Activated CD8-positive, alpha-beta memory T cell treated with anti-CD3 and anti-CD28 coated beads for 48 hours (primary cell): ENCODE measurements at places on chromosomes 2 and 18.

GRCh38 chr2:221225752-221226151 is 346.4 kb downstream of the EPHA4 start:
- no peak for DNase-seq

DNA sequence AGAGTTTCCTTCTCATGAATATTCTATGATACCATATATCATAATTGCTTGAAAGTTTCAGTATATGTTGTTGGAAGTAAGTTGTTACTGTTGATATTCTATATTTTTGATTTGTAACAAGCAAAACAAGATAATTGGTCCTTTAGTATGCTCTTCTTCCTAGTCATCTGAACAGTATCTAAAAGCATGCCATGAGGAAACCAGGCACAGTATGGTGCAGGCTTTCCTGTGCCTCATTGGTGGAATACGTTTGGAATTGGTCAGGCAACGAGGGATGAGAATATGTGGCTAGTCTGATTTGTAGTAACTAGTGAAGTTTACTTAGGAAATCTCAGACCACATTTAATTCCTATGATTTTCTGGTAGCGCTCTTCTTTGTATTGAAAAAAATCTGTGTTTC is 22.8 kb downstream of the ASXL3 start:
- no peak for DNase-seq

- DNase-seq: no peak
Measured at GRCh38 chr2:46874236-46874929, 41.2 kb downstream of the MCFD2 start.

GRCh38 chr2:8154270-8154669 is 527.6 kb upstream of the ID2 start:
- no peak for DNase-seq

DNA sequence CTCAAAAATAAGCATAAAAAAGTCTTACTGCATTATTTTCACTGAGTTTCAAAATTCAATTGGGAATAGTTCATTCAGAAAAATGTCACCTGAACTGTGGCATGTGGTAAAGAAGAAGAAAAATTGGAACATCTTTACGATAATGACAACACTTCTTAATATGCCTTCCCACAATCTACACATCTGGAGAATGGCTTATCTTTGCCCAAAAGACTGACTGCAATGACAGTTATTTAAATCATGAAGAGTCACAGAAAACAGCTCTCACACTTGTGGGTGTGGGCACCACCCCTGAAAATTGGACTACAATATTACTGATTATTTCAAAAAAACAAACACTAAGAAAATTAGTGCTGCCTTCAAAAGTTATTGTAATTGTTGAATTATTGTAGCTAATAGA is 152.3 kb downstream of the USP34 start:
- DNase-seq: no peak

- no peak for DNase-seq
Measured at GRCh38 chr2:98749066-98749450, 18.1 kb upstream of the MGAT4A start.

GRCh38 chr2:44155666-44156446 is 12.8 kb upstream of the PPM1B start:
- no peak for DNase-seq

GRCh38 chr18:2889761-2890192 is 43.0 kb downstream of the EMILIN2 start:
- DNase-seq: no peak

DNA sequence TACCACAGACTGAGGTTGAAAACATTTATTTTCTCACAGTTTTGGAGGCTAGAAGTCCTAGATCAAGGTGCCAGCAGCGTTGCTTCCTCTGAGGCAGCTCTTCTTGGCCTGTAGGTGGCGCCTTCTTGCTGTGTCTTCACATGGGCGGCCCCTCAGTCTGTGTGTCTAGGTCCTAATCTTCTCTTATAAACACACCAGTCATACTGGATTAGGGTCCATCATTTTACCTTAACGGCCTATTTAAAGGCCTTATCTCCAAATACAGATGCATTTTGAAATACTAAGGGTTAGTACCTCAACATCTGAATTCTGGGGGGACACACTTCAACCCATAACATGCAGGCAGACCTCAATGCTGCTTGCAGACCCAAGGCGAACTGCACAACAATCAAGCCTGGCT is 4.4 kb upstream of the RMC1 start:
- DNase-seq: no peak

GRCh38 chr2:23204685-23205242 is 180.2 kb upstream of the KLHL29 start:
- no peak for DNase-seq

DNA sequence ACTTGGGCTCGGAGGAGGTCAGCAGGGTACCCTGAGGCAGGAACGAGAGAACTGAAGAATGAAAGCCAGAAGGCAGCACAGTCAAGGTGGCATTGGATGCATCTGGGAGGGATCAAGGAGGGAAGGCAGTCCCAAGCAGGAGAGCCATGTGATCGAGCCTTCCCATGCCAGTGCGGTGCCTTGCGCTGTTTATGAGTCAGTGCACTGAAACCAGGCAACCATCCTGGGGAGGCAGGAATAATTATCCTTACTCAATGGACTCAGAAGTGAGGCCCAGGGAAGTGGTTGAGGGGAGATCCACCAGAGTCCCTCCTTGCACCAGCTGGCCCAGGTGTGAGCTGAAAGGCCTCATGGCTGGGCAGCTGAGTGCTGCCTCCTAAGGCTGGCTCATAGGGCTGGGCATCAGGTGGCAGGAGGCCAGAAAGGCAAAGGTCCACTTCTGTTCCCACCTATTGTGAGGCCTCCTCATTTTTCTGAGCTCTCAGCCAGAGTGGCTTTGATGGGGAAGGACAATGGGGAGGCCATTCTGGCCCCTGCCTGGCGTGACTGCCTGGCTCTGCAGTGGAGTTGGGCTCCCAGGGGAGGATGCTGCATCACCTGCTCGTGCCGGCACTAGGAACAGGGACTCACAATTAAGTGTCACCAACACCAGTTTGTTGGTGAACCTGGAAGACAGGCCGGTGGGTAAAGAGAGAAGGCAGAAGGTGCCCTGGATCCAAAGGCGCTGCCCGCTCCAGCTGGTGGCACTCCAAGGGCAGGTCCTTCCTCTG is 82.3 kb downstream of the TFCP2L1 start:
- DNase-seq: no peak

DNA sequence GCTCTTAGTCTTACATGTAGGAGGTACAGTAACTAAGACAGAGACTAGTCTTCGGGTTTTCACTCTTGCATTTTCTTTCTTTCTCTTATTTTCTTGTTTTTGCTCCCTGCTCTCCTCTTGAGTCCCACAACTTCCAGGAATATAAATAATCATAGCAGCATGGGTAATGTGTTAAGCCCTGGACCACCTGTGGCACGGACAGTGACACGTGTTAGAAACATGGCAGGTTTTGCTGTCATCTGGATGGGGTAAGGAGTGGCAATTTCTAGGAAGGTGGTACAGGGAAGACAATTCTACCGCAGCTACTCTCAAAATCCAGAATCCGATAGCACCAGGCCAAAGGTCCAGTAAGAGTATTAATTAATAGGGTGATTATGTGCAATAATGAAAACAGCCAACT is 237.5 kb upstream of the FAM98A start:
- DNase-seq: no peak

- no peak for DNase-seq
Measured at GRCh38 chr2:43738257-43738656, 35.6 kb upstream of the DYNC2LI1 start.

DNA sequence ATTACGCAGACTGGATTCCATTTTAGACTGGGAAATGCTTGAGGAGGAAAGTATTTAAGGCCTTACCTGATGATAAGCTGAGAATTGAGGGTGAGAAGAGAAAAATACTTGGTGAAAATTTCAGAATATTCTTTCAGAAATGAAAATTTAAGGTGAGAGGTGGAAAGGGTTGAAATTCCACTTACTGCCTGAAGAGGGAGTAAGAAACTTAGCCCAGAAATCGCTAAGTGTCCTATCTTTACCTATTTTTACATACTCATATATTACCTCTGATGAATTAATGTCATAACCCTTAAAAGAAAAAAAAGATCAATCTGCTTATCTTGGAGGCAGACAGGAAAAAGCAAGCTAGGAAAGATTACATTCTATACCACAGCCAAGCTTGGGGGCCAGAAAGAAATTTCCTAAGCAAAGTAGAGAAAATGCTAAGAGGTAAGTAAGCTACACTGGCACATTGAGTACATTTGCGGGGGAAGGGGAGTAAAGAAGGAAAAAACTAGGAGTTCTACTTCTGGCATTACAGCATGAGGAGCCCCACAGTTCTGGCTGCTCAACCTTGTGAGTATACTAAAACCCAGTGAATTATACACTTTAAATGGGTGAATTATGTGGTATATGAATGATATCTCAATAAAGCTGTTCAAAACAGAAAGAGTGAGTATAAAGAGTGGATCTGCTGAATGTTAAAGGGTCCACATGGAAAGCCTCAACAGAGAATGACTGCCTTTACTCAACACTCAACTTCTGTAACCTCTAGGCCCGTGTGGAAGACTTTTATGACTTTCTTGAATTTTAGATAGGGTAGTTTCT is 33.8 kb downstream of the SMC6 start:
- no peak for DNase-seq

- DNase-seq: no peak
Measured at GRCh38 chr2:163198972-163199371, 360.4 kb upstream of the KCNH7 start.

GRCh38 chr2:46493241-46493970 is 14.0 kb downstream of the TMEM247 start:
- no peak for DNase-seq

DNA sequence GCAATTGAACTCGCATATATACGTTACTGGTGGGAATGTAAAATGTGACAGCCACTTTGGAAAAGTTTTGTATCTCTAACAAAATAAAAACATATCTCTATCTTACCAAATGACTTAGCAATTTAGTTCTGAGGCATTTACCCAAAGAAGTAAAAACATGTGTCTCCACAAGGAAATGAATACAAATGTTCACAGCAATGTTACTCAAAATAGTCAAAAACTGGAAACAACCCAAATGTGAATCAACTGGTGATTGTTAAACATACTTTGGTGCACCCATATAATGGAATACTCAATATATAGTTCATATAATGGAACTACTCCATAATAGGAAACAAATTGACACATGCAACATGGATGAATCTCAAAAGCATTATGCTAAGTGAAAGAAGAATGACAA is 70.4 kb upstream of the DNER start:
- no peak for DNase-seq

- no peak for DNase-seq
Measured at GRCh38 chr2:71850306-71850801, 297.3 kb downstream of the CYP26B1 start.

DNA sequence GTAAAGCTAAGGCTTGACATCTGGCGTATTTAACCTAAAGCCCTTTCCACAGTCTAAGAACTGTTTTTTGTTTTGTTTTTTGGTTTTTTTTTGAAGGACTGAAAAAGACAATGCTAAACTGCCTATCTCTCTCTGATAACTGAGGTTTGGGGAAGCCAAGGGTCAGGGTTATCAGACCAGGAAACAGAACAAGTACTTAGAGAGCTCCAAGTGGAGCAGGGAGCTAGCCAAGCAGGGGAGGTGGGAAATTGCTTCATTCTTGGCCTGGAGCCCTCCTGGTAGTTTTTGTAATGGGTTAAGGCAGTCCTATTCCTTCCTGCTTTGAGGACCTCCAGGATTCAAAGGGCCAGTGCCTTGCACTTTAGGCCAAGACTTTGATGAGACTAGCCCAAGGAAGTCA is 154.3 kb upstream of the LTBP1 start:
- DNase-seq: no peak

- DNase-seq: no peak
Measured at GRCh38 chr2:55781542-55781941, 87.9 kb upstream of the PNPT1 start.

- DNase-seq: no peak
Measured at GRCh38 chr2:235449568-235449967, 44.3 kb upstream of the AGAP1 start.

DNA sequence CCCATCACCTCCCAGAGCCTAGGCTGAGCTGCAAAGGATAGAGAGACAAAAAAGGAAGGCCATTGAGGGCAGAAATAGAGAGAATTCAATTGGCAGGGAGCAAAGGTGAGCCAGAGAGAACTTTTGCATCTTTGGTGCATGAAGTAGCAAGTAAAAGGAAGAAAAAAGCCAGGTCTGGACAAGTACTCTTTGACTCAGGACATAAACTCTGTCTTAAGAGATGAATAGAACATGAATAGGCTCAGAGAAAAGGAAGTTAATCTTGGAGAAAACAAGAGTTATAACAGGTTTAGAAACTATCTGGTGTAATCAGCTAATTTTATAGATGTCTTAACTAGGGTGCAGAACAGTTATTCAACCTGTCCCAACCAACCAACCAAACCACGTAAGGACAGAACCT is 95.2 kb downstream of the CNTNAP5 start:
- no peak for DNase-seq

GRCh38 chr2:30218338-30218713 is 13.0 kb upstream of the LBH start:
- DNase-seq: no peak

- no peak for DNase-seq
Measured at GRCh38 chr2:111252436-111252835, 131.7 kb downstream of the BCL2L11 start.

DNA sequence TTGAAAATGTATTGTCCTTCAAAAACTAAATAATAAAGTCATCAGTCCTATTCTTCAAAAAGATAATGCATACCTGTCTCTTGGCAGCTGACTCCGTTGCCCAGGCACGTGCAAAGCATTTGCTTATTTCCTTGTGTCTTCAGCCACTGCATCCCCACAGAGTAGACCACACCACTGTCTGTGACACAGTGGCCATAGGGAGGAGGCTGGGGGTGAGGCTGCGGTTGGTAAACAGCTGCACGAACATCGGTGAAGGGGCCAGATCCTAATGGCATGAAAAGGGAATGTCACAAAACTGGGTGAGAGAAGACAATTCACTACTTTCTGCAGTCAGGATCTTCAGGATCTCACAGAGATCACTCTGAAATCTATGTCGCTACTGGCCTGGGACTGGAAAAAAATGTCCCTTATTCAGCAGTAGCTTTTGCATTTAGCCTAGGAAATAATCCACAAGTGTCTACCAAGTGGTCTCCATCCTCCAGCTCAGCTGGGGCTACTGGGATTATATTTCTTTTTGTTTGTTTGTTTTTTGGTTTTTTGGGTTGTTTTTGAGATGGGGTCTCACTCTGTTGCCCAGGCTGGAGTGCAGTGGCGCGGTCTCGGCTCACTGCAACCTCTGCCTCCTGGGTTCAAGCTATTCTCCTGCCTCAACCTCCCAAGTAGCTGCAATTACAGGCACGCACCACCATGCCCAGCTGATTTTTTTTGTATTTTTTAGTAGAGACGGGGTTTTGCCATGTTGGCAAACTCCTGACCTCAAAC is 10.7 kb downstream of the FN1 start:
- DNase-seq: no peak

DNA sequence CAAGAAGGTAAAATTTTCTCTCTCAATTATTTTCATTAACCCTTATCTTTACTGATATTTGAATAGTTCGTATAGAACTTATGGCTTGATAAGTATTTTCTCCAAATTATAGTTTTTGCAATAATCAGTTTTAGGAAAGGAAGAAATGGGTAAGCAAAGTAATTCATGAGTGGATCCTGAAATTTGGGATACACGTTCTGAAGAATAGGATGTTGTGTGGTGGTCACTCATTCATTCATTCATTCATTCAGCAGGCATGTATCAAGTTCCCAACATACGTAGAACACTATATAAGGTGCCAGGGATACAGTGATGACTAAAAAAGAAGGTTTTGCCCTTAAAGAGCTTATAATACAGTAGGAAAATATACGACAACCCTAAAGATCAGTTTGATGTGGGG is 95.4 kb downstream of the PTRHD1 start:
- no peak for DNase-seq

- DNase-seq: no peak
Measured at GRCh38 chr2:66490588-66491001, 55.7 kb downstream of the MEIS1 start.
